ENCODE measurements at places on chromosomes 4 and X.

DNA sequence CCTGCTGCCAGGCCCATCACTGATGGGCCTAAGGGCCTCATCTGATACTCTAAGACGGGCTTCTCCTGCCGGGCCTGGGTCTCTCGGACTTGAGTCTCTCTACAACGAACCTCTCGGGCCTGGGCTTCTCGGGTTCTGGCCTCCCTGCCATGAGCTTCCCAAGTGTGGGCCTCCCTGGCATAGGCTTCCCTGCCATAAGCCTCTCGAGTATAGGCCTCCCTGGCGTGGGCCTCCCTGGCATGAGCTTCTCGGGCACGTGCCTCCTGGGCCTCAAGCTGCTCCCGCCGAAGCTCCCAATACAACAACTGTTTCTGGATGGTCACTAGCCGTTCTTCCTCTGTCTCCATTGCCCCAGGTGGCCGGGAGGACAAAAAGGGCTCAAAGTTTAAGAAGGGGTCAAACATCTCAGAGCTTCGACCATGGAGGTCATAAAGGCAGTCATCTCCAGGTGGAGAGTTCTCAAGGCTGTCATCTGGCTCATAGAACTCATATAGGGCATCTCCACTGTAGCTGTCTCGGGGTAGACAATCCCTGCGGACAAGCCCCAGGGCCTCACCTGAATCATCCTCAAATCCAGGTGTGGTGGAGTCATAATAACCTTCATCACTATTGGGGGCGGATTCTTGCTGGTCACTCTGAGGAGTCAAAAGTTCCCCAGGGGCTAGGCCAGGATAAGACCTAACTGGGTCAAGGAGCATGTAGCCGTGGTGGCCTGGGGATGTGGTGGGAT lies 14.1 kb downstream of the AMER1 start:
- no peak for DNase-seq

DNA sequence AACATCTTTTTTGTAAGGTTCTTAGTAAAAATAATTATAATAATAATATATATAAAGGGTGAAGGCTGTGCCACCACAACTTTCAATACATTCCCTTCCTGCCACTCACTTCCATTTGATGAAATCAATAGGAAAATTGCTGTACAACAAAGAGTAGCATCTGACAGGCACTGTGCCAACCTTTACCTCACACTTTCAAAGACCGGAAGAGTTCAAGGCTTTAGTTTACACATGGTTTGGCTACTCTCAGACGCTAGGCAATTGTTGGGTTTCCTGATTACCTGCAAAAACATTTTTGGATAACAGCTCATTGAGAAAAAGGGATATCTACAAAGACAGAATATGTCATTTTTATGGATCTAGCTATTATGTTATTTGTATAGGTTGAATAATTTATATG lies 5.5 kb upstream of the ING2 start:
- DNase-seq = no peak

GRCh38 chr4:151887816-151888180 lies 127.0 kb upstream of the GATB start:
- no peak for DNase-seq

GRCh38 chr4:110055158-110055768 lies 142.6 kb downstream of the EGF start:
- peak; percentile 52 for DNase-seq

DNA sequence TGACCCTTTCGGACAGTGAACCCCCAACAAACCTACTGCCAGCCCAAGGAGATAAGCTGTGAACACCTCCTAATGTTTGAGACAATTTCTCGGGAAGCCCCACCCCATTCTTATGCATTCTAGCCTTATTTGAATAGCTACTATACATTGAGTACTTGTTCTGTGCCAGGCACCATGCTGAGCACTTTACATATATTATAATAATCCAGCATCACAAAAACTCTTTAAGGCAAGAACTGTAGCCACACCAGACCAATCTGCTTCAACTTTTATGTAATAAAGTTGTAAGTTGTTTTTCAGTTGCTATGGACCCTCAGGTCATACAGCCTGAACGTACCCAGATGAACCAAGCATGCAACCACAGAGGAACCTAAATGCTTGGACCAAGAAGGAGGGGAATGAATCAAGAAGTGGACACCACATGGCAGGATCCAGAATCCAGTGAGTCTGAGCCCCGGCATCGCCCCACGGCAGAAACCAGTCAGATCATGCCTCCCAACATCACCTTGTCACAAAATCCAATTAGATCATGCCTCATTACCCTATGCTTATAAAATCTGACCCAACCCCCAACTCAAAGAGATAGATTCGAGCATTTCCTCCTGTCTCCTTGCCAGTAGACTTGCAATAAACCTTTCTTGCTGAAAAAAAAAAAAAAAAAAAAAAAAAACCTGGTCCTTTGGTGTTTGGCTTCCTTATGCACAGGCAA lies 225.0 kb downstream of the QDPR start:
- DNase-seq = no peak

Data from NK-92 treated with Interleukin-12 subunit alpha and Interleukin-12 subunit beta, amount 100 ng/mL, for 24 hours (cell line).